ENCODE measurements at places on chromosomes 5 and 9. TPM values are rescaled to one million over a fixed set of nuclear protein-coding genes. Genes with fewer than 3 reads are reported as not detected.

DNA sequence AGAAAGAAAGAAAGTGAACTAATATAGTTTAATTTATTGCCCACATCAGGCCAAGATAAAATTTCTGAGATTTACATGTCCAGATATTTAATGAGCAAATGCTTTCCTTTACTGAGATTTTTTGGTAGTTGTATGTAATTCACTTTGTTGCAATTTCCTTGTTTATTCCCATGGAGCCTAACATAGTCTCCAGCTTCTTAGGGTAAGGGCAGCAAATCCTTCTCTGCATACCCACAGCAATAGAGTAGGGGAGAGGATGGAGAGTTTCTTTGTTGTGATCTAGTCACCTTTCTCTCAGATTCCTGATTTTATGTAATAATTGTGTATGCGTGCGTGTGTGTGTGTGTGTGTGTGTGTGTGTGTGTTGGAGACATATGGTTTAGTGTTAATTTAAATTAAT, 51.6 kb upstream of the DPYSL3 start:
- no peak for DNase-seq

DNA sequence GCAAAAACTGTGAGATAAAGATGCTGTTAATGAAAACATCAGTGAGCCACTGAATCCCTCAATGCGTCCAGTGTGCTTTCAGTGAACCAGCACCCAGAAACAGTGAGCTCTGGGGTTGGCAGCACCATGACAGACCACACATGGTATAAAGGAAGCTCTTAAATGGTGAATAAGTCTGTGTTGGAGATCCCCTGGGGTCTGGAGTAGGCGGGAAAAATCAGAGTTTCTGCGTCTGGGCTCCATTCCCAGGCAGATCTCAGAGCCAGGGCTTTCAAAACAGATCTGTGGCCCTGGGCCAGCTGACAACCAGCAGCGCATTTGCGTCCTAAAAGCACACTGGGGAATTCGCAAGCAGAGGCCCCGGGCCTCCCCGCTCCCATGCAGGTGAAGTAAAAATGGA, 233.5 kb downstream of the FRMD3 start:
- DNase-seq, result peak; percentile 19

- no peak for DNase-seq
These were observed 13.0 kb downstream of the SNX24 start for GRCh38 chr5:122858451-122858850.

The QRFP gene
- not detected for polyA plus RNA-seq

- DNase-seq, result peak; percentile 33
These were observed 198.1 kb downstream of the NPR3 start for GRCh38 chr5:32909207-32909606.

- DNase-seq, result no peak
These were observed 2.5 kb downstream of the FRMD3 start for GRCh38 chr9:83535736-83536135.

The TXNDC8 gene
- polyA plus RNA-seq, result not detected

The PDCD1LG2 gene
- 61.9 TPM for polyA plus RNA-seq

DNA sequence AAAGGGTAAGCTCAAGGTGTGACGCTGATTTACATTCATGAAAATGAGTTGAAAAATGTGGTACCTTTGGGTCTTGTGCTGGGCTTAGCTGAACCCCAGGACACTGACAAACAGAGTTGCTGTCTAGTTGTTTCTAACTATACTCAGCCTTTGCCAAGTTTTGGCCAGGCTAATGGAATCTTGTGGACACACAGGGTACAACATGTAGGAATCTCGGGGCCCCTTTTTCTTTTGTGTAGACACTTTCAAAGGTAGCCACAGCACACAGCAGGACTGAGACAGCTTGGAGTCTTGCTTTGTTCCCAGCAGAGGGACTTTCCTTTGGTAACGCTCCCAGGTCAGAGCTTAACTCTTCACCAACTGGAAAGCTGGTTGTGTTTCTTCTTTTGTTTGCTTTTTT, 7.8 kb downstream of the LIX1 start:
- DNase-seq, result no peak

All from BJ (cell line).